ENCODE measurements at places on chromosomes 6 and 20.

GRCh38 chr20:47189060-47189459 lies 167.4 kb downstream of the ZMYND8 start:
- no peak for DNase-seq

- no peak for DNase-seq
Measured at GRCh38 chr6:4301871-4302270, 166.5 kb upstream of the ECI2 start.

- no peak for DNase-seq
Measured at GRCh38 chr6:42113936-42114636, 28.3 kb downstream of the C6orf132 start.

DNA sequence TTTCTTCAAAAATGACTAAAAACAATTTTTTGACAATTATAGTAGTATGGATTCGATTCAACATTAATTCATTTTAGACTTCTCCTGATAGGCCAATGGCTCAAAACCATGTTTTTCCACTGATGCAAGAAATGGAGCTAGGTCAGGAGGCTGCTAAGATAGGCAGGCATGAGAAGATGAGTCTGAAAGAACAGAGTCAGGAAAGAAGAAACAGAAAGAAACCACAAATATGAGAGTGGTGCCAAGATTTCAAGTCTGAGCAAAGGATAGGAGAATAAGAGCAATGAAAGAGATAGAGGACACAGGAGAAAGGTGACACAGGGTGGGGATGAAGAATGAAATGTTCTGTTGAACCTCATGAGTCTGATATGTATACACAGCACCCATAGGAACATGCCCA lies 112.2 kb downstream of the TASP1 start:
- no peak for DNase-seq

- no peak for DNase-seq
Measured at GRCh38 chr6:38034274-38034914, 214.9 kb downstream of the ZFAND3 start.

GRCh38 chr6:3077430-3077829 lies 9.1 kb downstream of the RIPK1 start:
- no peak for DNase-seq

DNA sequence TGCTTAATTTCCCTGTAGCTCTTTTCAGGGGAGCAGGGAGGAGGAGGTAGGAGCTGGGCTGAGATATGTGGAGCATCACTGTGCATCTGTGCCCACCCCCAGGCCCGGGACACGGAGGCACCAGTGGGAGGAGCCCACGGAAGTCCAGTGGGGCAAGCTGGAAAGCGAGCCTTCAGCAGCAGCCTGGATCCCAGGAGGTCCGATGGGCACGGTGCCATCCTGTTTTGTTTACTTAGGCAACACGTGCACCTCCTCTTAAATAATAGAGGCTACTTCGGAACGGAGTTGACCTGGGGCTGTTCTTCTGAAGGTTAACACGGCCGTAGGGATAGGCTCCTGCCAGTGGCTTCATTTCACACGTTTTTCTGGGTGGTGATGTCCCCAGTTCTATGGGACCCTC lies 51.6 kb downstream of the CDH4 start:
- no peak for DNase-seq

DNA sequence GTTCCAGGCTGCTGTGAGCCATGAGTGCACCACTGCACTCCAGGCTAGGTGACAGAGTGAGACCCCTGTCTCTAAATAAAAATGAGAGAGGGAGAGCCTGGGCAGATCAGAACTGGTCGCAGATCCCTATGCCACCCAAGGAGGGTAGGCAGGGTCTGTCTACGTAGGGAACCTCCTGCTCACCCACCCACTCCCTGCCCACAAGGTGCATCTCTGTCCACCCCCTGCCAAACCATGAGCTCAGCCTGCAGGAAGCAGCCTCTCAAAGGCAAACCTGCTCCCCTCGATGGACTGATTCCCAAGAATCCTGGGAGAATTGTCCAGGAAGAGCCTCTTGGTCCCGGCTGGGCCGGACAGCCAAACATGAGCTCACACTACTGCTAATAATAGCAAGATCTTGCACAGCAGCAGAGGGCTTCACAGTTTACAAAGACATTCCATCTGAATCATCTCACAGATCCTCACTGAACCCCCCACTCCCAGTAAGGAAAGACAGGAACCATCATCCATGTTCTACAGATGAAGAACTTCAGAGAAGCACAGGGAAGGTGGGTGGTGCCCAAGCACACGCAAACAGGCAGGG lies 27.8 kb upstream of the TLDC2 start:
- no peak for DNase-seq

DNA sequence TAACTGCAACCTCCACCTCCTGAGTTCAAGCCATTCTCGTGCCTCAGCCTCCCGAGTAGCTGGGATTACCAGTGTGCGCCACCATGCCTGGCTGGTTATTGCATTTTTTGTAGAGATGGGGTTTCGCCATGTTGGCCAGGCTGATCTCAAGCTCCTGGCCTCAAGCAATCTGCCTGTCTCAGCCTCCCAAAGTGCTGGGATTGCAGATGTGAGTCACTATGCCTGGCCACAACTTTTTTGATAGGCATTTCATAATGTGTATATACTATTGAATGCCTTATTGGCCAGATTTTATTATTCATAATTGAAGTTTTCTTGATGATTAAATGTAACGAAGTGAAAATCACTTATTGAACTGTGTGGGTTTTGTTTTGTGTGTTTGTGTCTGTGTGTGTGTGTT lies 27.9 kb downstream of the FIG4 start:
- DNase-seq: no peak

DNA sequence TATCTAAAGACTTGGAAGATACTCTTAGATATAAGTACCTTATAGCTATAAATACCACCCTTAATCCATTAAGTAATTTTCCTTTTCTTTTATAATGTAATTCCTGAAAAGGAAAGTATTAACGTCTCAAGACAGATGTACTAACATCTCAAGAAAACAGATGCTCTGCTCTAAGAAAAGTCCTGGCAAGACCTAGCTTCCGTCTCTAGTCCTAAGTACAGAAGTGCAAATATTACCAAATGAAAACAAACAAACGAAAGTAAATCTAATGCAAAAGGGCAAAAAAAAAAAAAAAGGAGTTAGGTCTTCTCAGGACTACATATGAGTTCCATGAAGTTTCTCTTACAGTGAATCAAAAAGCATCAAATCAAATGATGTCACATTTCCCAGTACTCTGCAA lies 106.8 kb upstream of the PDE10A start:
- DNase-seq: no peak

GRCh38 chr6:142561511-142562265 lies 259.9 kb downstream of the ADGRG6 start:
- DNase-seq: no peak

DNA sequence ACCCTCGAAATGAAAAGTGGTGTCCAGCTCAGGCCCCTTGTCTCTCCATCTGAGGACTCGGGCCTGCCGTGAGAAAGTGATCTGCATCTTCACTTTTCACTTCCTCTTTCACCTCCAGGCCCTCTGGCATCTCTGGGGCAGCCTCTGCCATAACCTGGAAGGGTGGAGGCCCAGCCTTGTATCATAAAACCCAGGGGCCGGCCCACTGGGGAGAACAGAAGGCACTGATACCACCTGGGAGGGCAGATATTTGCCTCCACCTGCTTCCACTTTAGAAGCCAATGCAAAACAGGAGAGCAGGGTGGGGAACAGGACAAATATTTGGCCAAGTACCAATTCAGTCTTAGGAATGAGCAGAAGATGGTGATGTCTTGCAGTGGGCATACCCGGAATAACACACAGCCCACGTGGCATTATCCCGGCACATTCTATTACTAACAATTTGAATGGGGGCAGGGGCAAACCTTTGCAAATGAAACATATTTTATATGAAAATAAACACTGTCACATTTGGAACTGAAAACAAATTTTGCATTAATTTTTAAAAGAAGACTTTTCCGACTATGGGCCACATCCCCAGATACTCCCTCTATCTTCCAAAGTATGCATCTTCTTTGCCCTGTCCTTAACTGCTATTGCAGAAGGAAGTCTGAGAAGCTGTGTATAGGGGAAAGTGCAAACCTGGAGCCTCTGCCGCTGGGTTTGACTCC lies 69.2 kb upstream of the TBC1D7 start:
- no peak for DNase-seq

- no peak for DNase-seq
Measured at GRCh38 chr6:133724726-133725125, 164.2 kb upstream of the TCF21 start.

- no peak for DNase-seq
Measured at GRCh38 chr6:73734832-73735453, 38.9 kb downstream of the CD109 start.

DNA sequence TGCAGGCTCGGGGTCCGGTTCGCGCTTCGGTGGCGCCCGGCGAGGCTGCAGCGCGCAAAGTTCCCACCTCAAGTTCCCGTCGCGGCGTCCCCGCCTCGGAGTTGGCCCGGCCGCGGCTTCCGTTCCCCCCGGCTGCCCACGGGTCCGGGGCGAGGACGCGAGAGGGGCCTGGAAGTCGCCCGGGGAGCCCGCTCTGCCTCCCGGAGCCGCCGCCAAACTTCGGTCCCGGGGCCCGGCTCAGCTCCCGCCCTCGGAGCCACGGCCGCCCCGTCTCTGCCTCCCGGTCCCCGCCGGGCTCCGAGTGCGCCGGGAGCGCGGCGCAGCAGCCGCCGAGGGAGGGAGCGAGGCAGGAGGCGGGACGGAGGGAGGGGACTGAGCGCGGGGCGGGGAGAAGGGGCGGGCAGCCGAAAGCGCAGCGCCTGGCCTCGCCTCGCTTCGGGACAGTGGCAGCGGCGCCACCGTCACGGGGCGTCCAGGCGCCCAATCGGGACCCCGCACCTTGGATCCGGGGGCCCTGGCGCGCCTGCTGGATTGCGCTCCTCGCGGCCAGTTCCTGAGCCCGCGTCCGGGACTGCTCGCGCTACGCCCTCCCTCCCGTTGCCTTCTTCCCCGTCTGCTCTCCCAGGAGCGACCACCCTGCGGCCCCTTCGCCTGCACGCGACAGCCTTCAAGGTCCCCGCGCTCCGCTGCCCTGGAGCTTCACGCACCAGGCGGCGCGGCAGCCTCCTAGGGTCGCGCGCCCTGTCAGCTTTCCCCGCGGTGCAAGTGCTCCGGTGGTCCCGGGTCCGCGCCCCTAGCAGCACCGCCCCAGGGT lies at the start of gene KCNG1:
TSS of gene KCNG1 (minus strand) at position 305 of the 814 bp plus-strand sequence. CDS start 12,769 bp downstream, outside the sequence.
- DNase-seq: peak; percentile 76

DNA sequence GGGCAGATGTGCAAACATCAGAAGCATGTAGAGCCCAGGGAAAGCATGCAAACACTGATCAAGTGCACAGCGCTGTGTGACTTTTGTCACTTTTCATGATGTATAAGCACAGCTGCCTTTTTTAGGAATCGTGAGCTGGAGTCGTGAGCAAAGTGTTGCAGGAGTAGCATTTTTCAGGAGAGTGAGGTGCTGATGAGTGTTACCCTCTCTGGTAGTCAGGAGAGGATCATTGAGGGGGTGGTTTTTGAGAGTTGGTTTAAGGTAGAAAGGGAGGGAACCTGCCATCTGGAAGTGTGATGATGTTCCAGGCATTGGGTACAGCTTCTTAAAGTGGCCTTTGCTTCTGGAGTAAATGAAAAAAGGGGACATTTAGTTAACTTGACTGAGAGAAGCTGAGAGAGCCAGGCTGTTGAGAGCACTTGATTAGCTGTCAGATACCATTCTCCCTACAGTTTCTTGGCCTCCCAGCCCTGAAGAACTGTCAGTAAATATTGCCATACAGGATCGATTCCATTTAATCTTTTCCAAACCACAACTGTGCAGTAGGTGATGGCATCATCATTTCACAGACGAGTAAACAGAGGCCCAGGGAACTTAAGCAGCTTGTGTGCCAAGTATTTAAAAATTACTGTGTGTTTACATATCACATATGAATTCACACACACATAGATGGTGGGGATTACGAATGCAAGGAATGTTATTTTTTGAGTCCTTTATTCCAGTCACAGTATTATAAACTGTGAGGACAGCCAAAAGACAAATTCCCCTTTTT lies 28.9 kb downstream of the TPD52L1 start:
- no peak for DNase-seq

DNA sequence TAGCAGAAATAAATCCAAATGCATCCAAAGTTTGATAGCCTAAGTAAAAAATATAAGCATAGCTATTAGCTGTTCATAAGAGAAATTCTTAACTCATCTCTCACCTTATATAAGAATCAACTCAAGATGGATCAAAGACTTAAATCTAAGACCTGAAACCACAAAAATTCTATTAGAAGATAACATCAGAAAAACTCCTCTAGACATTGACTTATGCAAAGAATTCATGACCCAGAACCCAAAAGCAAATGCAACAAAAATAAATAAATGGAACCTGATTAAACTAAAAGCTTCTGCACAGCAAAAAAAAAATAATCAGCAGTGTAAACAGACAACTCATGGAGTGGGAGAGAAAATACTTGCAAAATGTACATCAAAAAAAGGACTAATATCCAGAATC lies 184.3 kb downstream of the TFAP2A start:
- DNase-seq: no peak

DNA sequence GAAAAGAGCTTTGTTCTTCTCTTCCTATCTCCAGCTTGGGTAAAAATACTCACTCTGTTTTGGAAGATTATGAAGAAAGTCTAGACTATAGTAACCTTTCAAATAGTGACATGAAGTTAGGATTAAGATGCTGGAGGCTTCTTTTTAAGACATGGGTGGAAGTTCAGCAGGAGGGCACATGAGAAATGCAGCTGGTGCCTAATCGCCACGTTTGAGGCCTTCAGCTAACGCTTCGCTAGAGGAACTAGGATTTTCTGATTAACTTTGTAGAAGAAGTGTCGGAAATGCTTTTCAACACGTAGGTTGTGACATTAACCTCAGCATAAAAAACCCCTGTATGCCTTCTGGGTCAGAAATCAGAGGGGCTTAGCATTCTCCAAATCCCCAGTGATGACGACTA lies 348.1 kb upstream of the MAP3K7 start:
- no peak for DNase-seq

DNA sequence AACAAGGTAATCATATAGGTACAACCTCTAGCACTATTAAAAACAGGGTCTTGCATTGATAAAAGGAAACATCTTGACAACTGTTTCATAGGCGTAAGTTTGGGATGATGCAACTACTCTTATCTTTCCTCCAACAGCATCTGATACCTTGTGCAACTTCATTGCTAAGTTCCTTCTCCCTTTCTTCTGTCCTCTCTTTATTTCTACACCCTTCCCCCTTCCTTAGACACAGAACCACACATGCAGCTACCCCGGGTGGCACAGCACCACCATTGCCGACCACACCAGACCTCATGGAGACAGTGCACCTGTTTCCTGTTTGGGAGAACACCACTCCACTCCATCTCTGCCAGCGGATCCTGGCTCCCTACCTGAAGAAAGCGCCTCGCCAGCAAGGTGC lies 14.4 kb downstream of the MYB start:
- DNase-seq: no peak
